Cortex of kidney (tissue), 1 donor: ENCODE measurements at places on chromosomes 5 and 9.

DNA sequence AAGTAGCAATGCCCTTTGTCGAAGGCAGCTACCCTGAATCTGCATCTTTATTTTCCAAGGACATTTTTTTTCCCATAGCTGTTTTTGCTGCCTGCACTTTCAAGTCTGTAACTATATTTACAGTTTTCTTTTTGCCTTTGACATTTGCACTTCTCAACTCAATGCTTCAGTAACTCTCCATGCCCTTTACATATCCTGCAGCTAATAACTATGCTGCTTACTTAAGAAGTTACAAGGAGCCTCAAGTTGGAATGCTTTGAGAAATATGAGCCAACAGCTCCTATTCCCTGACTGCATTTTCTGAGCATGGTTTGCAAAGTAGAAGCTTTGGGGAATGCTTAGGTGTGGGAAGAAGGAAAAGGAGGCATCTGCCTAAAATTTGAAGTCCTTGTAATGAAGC is 194.8 kb upstream of the TRPC7 start:
- DNase-seq: no peak

DNA sequence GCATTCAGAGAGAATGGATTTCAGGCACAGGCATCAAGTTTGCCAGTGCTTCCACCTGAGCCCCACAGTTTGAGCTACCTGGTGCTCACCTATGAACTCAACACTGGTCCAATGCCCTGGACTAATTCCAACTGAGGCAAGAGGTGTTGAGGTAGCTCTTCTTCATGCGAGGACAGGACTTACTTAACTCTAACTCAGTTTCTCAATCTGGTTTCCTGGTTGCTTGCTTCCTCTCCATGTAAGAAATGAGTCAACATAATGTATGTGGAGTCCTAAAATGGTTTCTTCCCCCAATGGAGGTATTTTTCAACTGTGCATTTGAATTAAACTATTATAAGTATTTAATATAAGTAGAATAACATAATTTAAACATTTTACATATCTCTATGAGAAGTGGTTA is 523.6 kb upstream of the DAB2 start:
- DNase-seq: no peak

- no peak for DNase-seq
These were observed 38.8 kb upstream of the BOD1 start for GRCh38 chr5:173655196-173655797.

DNA sequence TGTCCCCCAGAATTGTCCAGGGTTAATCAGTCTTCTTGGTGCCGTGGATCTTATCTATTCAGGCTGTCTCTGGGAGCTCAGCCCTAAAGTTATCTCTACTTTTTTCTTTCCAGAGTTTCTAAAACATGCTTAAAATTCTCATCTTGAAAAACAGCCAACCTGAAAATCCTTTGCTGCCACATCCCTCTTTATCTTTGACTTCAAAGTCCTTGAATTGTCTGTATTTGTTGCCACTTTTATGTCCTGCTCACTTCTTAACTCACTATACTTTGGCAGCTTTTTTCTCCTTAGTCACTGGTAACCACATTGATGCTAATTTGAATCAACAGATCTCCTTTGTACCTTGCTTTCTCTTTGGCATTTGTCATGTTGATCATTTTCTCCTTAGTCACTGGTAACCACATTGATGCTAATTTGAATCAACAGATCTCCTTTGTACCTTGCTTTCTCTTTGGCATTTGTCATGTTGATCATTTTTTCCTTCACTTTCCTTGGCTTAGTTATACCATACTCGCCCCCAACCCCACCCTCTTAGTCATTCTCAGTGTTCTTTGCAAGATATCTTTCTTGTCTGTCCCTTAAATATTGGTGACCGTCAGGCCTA is 8.5 kb downstream of the DMXL1 start:
- DNase-seq: no peak

GRCh38 chr9:84617411-84618029 is 52.0 kb upstream of the NTRK2 start:
- no peak for DNase-seq

GRCh38 chr9:95379630-95380029 is 62.1 kb upstream of the FANCC start:
- DNase-seq: no peak

GRCh38 chr5:64972591-64972990 is 203.9 kb downstream of the CWC27 start:
- no peak for DNase-seq

DNA sequence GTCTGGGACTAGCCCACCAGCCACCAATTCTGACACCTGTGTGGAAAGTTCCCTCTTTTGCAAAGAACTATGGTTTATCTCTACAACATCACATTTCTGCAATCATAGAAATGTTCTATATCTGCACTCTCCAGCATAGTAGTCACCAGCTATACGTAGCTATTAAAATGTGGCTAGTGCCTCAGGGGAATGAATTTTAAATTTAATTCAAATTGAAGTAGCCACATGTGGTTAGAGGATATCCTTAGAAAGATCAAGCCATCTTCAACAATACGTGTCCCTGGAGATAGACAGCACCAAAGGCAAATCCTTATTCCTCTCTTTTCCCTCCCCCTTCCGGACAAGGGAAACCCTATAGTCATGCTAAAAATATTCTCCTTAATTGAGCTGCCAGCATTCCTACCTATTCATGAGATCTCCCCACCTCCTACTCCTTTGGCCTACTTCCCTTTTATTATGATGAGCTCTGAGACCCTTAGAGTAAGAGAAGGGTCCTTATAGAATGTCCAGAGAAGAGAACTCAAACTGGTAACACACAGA is 11.1 kb downstream of the LCP2 start:
- no peak for DNase-seq
